CMK (cell line): ENCODE measurements at places on chromosomes 1 and 21.
A peak's percentile ranks its signal among the peaks of the same experiment; 100 is the strongest.

- DNase-seq = no peak
Observed at GRCh38 chr1:208025031-208025430, 114.1 kb upstream of the CD34 start.

DNA sequence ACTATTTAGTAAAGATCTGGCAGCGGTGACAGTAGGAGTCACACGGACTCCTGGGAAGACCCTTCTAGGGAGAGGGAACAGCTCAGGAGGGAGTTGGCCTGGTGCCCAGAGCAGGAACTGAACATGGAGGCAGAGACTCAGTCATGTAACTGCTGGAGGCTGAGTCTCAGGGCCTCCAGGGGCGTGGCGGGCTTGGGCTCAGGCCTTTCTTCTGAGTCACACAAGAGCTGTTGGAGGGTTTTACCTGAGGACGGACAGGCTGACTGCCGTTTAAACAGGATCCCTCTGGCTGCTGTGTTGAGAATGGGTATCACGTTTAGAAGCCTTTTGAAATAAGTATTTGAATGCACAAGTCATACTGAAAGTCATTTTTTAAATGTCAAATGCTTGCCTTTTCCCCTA is 7.2 kb upstream of the ETS2 start:
- DNase-seq = no peak

- DNase-seq = no peak
Observed at GRCh38 chr1:100950781-100951180, 54.9 kb downstream of the SLC30A7 start.

DNA sequence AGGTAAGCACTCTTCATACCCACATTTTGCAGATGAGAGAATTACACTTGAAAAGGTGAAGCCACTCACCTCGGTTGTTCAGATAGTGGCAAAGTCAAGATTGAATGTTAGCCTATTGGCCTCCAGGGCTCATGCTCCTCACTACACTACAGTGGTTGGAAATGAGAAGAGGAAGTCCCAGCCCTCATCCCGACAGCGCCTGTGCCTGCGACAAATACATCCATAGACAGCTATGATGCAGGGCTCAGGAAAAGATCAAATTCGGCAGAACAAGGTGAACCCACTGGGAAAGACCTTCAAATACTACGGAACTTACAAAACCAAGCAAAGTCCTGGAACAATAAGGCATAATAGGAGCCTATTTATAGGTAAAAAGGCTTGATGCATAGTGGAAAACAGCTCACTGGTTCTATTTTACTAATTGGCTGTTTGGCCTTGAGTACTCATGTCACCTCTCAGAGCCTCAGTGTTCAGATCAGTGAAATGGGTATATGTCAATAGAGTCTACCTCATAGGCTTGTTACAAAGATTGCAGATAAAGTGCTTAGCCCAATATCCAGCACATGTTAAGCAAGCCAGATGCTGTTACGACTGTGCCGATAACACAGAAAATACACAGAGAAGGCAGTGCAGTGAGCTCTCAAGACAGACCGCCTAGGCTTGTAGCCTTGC is 3.5 kb downstream of the SPOCD1 start:
- no peak for DNase-seq

GRCh38 chr1:115694805-115695204 is 53.0 kb downstream of the VANGL1 start:
- no peak for DNase-seq

DNA sequence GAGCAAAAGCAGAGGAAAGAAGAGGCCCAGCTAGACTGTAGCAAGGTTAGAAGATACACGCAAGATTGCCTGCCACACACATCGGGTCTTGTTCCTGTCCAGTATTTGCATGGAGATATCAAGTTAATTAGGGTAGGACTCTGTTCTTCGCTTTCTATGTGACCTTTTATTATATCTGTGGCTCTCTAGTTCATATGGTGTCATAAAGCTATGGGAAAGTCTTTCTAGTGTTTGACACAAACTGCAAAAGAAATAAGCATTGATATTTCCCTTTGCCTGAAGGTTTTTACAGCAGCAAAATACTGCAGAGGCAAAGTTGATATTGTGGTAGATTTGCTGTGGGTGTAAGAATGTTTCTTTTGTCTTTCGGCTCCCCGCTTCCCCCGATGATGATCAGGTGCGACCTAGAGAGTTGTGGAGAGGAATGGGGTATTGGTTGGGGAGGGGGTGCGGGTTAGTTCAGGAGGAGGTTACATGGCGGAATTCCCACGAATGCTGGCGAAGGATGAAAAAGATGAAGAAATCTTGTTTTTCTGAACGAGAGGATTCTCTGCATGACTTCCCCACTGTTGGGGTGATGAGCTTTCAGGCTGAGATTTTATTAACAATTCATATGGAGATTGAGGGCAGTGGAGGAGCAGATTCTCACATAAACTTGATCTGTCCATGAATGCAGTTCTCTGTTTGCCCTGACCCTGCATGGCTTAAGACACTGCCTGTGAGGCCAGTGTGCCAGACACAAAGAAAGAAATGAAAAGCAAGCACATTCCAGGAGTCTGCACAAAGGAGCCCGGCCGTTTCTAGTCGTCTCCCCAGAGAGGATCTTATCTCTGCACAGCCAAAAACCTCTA is 550.2 kb downstream of the USP25 start:
- DNase-seq = no peak

GRCh38 chr1:165423136-165423535 is 21.8 kb downstream of the RXRG start:
- no peak for DNase-seq

- DNase-seq = no peak
Observed at GRCh38 chr1:112169517-112169916, 180.0 kb upstream of the KCND3 start.

- DNase-seq = no peak
Observed at GRCh38 chr1:118878661-118879060, 109.5 kb downstream of the TBX15 start.

- no peak for DNase-seq
Observed at GRCh38 chr1:235012436-235013210, 116.0 kb downstream of the TOMM20 start.

- no peak for DNase-seq
Observed at GRCh38 chr1:57868908-57869307, 445.0 kb upstream of the DAB1 start.

GRCh38 chr1:180117764-180118116 is 36.9 kb upstream of the QSOX1 start:
- DNase-seq = peak; percentile 22

DNA sequence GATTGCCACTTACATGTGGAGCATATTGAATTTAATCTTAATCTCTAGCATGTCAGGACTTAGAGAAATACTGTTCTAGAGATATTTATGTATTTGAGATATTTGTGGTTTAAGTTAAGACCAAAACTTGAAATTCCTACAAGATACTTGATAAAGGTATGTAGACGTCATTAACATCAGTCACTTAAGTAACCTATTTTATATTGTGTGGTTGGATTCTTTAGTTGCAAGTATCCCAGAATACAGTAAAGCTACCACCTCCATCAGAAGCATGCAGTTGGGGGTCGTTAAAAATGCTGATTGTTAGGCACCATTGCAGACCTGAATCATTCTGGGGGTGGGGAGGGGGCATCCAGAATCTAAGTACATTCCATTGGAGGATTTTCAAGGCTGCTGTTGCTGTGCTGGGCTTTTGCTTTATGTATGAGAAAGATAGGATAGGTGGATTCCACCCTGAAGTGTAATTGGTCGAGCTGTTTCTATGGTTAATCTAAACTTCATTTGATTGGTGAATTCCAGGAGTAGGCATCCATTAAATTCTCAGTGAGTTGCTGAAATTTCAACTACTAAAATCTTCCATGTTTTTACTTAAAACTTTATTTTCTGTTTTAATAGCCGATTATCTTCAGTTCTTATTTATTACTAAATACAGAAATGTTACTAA is 4.0 kb downstream of the H3-3A start:
- no peak for DNase-seq

- DNase-seq = no peak
Observed at GRCh38 chr1:203643213-203644045, 16.8 kb downstream of the ATP2B4 start.

DNA sequence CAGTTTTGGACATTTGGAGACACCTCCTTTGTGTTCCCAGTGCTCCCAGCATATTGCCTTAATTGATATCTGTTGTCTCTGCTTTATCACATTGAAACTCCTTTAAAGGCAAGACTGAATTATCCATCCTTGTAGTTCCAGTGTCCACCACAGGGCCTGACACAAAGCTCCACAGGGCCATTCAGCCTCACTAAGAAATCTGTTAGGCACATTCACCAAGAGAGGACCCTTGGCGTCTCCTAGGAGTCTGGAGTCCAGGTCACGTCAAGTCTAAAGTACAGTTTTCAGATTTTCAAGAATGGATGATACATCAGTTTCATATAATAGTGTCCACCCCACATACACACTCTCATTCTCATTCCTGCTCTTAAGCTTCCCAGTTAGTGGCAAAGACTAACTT is 4.8 kb downstream of the ACP6 start:
- no peak for DNase-seq

- DNase-seq = no peak
Observed at GRCh38 chr1:6961289-6961688, 176.0 kb downstream of the CAMTA1 start.

DNA sequence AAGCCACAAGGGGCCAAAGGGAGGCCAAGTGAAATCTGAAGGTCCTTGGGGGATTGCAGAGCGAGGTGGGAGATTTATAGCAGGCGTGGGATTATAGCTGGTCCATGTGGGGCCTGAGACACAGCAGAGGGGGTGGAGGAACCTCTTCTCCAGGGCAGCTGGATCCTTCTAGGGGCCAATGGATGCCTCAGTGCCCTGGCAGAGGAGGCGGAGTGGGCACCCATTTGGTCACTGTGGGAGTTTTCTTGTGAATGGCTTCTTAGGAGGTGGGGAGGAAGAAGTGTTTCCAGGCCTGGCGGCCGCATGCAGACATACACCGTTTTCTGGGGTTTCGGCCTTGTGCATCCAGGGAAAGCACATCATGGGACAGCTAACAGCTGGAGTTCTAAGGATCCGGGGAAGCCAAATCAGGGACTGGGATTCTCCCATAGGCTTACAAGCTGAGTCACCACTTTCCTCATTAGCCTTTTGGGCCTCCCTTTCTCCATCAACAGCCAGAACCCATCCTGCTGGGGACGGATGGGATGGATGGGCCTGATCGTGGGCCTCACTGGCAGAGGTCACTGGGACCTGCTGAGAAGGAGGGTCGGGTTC is 76.5 kb downstream of the RHOU start:
- no peak for DNase-seq

GRCh38 chr1:158942490-158942889 is 11.1 kb downstream of the PYHIN1 start:
- DNase-seq = no peak

- no peak for DNase-seq
Observed at GRCh38 chr1:226764533-226764932, 25.5 kb upstream of the ITPKB start.

- no peak for DNase-seq
Observed at GRCh38 chr1:3036447-3037280, 15.4 kb downstream of the ACTRT2 start.

- no peak for DNase-seq
Observed at GRCh38 chr1:84253036-84253435, 48.5 kb upstream of the SAMD13 start.

- DNase-seq = no peak
Observed at GRCh38 chr1:33710967-33711366, 152.9 kb upstream of the HMGB4 start.

DNA sequence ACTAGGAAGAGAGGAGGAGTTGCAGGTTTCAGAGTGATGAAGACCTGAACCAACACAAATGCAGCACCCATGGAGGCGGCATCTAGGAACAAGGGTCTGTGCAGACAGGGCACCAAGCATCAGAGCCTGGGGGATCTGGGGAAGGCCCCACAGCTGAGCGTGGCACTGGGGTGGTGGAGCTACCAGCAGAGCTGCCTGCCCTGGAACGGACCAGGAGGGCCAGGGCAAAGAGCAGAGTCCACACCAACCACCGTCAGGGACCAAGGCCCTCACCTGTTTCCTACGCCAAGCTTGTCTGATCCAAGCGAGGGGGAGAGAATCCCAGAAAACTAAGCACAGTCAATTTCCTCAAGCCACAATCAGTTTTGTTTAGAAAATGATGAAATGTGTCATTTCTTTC is 79.0 kb upstream of the SYT6 start:
- no peak for DNase-seq

DNA sequence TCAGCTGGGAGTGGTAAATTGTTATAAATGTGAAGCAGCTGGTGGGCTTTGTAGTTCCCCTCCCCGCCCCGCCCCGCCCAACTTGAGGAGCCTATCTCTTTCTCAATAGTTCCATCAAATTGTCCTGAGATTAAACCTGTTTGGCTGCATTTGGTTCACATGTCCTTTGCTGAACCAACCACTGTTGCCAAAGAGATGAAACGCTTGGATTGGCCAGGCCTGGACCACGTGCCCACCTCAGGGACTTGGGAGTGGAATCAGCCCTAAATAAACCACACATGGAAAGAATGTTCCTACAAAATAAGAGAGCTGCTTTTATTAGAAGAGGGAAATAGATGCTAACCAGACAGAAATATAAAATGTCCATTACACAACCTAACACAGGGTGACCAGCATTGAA is 424.9 kb upstream of the KAZN start:
- DNase-seq = no peak

GRCh38 chr1:220772846-220773245 is 13.9 kb upstream of the MTARC1 start:
- DNase-seq = no peak

DNA sequence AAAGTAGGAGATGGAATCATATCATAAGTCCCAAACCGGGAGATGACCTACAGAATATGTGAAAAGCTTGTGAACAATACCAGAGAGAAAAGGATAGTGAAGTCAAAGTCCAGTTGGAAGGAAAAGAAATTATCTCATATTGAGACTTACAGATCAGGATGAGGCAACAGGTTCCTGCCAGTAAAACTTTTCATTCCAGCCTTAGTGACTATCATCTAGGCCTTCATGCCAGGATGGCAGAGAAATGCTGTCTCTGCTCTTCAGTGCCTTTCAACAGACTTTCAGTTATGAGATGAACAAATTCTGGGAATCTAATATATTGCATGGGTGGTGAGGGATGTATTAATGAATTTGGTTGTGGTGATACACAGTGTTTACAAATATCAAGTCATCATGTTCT is 52.3 kb downstream of the NTMT2 start:
- DNase-seq = no peak

GRCh38 chr1:112359961-112360767 is 35.9 kb upstream of the CTTNBP2NL start:
- no peak for DNase-seq

DNA sequence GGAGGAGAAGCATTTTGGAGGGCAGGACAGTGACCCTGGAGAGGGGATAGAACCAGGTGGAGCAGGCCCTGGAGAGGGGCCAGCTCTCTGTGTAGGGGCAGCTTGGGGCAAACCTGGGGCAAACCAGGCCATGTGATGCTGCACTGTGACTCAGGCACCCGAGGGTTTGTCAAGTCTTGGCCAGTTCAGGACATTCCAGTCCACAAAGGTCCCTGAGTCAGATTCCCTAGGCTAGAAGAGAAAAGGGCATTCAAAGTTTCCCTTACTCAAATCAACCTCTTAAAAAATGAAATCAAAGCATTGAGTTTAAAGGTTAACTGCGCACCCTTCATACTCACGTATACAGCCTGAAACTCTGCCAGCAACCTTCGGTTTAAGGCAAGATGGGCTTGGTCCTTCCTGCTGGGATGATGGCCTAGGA is 25.2 kb upstream of the PLA2G2C start:
- no peak for DNase-seq

GRCh38 chr1:233905416-233906051 is 1.1 kb downstream of the SLC35F3 start:
- no peak for DNase-seq

- DNase-seq = no peak
Observed at GRCh38 chr1:235450886-235451483, 53.3 kb downstream of the B3GALNT2 start.
